ENCODE measurements at places on chromosomes 1 and 21. TPM values are rescaled to one million over a fixed set of nuclear protein-coding genes. Genes with fewer than 3 reads are reported as not detected.

GRCh38 chr1:19028546-19029129 lies 72.2 kb upstream of the IFFO2 start:
- DNase-seq = no peak

- no peak for DNase-seq
Measured at GRCh38 chr21:36027347-36027746, 33.0 kb downstream of the SETD4 start.

GRCh38 chr21:31397939-31398338 lies 53.9 kb upstream of the TIAM1 start:
- no peak for DNase-seq

GRCh38 chr1:228145463-228146416 lies 4.0 kb upstream of the GJC2 start:
- no peak for DNase-seq

DNA sequence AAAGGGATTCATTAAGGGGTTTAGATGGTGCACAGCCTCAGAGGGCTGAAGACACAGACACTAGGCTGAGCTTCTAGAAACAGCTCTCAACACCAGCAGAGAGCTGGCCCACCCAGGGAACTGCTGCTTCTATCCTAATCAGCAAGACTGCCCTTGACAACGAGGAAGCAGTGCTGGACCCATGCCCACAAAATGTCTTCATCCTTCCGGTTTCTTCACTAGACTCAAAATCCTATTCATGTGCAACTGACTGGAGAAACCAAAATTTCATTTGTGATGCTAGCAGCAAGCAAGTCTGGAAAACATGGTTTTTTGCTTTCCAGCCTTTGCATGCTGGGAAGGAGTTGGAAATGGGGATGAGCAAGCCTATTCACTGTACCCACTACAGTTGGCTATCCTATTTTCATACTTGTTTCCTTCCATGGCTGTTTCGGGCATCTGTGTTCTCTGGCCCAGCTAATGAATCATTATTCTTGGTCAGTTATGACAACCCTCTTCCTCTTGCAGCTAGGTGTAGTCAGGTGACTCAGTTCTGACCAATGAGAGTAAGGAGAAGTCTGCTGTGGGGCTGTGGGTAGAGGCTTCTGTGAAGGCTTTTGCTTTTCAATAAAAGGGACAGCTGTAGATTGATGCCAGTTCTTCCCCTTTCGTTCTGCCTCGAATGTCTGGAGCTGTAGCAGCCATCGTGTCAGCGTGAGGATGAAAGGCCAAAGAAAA lies 14.6 kb upstream of the TMEM61 start:
- peak; percentile 38 for DNase-seq

GRCh38 chr1:207191776-207192175 lies 87.7 kb downstream of the C4BPA start:
- no peak for DNase-seq

- DNase-seq = no peak
Measured at GRCh38 chr1:57463343-57463742, 39.5 kb upstream of the DAB1 start.

DNA sequence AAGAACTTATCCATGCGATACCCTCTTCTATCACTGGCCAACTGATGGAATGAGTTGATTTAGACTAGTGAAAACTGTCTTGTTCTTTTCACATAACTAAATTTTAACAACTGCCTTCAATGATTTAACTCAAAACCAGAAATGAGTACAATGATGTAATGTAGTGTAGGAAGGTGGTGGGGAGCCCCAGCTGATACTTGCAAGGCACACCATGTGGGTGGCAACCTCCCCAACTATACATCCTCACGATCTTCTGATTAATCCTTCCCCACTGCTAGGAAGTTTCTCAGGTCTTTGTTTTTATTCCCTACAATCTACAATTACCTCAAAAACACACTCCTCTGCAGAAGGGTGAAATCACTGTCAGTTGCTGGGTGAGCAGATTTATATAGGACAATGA lies 100.7 kb downstream of the KCTD3 start:
- no peak for DNase-seq

GRCh38 chr1:93694039-93694438 lies 12.4 kb upstream of the BCAR3 start:
- DNase-seq = no peak

- DNase-seq = no peak
Measured at GRCh38 chr1:230864441-230864840, 3.9 kb downstream of the C1orf198 start.

GRCh38 chr1:36083635-36084496 lies at the start of gene TEKT2:
Gene TEKT2, plus strand, starts transcription at chr1:36084094. Its CDS starts 828 bp downstream, at chr1:36084922.
- DNase-seq = no peak

ARMH1 gene
- 0.66 TPM for total RNA-seq

CDKN2C gene
- total RNA-seq = 16.1 TPM

C1QB gene
- total RNA-seq = 374 TPM

INAVA gene
- not detected for total RNA-seq

KCNH1 gene
- total RNA-seq = 3.3 TPM

S100A5 gene
- total RNA-seq = not detected

HTR6 gene
- total RNA-seq = not detected

ACTL8 gene
- not detected for total RNA-seq

MTARC2 gene
- 24.3 TPM for total RNA-seq
